ENCODE measurements at places on chromosomes 11 and 22. TPM values are rescaled to one million over a fixed set of nuclear protein-coding genes. Genes with fewer than 3 reads are reported as not detected.

TYMP gene
- 68.8 TPM for total RNA-seq

NUDT8 gene
- 8.2 TPM for total RNA-seq

OR52E8 gene
- total RNA-seq: not detected

DNA sequence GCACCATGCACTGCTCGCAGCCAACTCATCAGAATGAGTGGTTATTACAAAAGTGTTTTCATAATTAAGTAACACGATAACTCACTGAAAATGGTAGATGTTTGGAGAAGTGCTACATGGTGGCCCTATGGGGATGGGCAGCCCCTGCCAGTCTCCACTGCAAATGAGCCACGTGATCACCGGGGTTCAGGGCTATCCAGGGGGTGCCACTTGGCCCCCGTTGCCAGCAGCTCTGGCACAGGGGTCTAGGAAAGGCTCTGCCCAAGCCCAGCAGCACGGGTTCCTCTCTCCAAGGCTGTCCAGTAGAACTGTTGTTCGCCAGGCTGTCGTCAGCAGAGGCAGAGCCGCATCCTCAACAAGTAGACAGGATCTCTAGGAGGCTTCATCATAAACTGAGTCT lies 382.1 kb upstream of the B3GAT1 start:
- DNase-seq: no peak

DNA sequence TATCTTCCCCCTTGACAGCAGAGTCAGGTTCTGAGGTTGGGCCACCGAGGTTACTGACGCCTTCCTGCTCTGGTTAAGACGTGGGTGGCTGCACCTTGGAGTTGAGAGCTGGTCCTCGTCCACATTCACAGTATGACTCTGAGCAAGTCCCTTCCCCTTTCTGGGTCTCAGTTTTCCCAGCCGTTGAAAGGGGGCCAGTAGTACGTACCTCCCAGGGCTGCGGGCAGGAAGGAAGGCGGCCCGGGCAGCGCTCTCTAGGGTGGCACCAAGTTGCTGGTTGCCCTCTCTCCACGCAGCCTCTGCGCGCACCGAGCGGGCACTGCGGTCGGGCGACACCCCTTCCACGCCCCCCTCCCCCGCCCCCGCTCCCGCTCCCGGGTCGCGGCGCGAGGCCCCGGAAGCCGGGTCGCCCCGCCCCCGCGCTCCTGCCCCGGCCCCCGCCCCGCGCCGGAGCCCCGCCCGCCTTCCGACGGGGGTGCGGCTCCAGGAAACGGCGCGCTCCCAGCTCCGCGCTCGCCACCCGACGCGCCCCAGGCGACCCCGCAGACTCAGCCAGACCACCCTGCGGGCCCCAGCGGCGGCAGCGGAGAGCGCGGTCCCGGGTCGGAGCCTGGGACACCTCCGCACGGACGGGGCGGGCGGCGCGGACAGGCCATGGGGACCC lies at the start of gene EHBP1L1:
TSS of gene EHBP1L1 (plus strand) at position 486 of the 664 bp plus-strand sequence. CDS start 250 bp downstream, outside the sequence.
- peak; percentile 57 for DNase-seq

DNA sequence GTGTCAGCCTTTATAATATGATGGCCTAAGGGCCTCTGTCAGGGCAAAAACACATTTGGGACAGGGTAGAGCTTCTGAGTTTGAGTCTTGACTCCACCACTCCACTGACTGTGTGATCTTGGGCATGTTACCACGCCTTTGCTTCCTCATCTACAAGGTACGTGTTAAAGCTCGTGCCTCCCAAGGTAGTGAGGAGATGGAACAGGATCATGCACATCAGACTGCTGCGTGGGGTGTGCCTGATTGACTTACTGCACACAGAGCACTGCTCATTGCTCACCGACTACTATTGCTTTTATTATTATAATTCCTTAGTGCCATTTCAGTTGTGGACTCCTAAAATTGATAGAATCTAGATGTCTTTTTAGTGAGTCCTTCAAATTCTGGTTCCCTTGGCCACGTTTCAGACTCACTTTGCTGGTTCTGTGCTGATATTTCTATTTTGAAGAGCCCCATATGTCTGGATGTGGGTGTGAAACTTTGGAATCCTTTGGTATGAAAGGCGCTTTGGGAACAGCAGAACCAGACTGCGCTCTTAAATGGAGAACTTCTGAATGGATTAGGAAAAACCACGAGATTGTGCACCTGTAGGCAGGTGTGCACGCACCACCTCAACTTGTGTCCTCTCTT lies 44.1 kb upstream of the RAB1B start:
- no peak for DNase-seq

DNA sequence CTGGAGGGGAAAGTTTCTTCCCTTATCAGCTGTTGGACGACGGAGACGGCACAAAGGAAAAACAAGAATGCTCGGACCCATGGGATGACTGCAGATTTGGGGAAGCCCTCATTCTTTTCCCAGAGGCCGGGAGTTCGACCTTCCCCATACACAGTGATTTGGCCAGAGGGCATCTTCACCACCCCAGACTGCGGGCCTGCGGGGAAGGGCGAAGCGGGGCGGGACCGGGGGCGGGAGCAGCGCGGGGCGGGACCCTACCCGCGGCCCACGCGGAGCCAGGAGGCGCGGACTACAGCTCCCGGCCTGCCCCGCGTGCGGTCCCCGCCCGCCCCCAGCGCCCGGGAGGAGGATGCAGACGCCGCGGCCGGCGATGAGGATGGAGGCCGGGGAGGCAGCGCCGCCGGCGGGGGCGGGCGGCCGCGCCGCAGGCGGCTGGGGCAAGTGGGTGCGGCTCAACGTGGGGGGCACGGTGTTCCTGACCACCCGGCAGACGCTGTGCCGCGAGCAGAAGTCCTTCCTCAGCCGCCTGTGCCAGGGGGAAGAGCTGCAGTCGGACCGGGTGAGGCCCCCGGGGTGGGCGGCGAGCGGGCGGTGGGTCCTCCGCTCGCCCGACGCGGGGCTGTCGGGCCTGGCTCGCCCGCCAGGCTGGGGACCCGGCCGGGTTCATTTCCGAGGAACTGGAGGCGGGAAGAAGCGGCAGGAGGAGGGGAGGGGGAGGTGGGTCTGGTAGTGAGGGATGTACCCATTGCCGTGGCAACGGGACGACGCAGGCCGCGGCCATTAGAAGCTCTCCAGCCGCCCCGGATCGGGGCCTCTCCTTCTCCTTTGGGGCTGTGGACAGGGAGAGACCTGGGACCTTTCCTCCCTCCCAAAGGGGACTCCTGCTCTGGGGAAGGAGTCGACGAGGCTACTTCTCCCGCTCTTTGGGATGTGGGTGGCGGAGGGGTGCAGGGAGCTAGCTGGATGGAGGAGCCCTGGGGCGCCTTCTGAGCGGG lies at the start of gene KCTD17:
TSS of gene KCTD17 (plus strand) at position 352 of the 995 bp plus-strand sequence. CDS start at position 371, 19 bp downstream.
- DNase-seq: peak; percentile 11

- no peak for DNase-seq
Measured at GRCh38 chr22:29320546-29320945, 5.0 kb upstream of the RASL10A start.

DNA sequence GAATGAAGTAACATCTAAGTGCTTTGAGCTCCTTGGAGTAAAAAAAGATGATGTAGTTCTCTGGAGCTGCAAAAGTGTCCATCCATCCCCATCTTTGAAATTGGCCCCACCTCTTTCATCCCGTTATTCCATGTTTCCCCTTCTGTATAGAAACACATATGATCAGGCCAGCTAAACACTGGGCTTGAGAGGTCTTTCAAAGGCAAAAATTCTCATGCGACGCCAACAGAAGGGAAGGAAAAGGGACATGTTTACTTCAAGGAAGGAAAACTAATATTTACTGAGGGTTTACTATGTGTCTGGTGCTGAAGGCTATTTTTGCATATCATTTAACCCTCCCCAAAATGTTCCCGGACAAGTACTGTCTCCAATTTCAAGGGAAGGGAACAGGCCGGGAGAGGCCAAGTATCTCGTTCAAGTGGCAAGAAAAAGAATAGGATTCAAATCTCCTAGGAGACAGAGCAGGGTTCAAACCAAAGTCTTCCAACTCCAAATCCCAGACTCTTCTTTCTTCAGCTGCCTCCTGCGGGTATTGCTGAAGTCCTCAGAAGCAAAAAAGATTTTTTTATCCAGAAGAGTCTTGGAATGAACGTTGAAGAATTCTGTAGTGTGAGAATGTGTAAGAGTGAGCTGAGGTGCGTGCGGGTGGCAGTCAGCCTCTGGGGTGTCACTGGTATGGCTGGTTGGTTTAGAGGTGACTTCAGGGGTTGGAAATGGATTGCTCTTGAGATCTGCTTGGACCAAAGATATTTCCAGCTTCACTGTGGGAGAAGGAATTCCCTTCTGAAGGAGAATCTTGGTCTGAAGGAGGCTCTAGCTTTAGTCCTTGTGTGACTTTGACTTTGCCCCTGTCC lies 10.1 kb downstream of the TECTA start:
- no peak for DNase-seq

DNA sequence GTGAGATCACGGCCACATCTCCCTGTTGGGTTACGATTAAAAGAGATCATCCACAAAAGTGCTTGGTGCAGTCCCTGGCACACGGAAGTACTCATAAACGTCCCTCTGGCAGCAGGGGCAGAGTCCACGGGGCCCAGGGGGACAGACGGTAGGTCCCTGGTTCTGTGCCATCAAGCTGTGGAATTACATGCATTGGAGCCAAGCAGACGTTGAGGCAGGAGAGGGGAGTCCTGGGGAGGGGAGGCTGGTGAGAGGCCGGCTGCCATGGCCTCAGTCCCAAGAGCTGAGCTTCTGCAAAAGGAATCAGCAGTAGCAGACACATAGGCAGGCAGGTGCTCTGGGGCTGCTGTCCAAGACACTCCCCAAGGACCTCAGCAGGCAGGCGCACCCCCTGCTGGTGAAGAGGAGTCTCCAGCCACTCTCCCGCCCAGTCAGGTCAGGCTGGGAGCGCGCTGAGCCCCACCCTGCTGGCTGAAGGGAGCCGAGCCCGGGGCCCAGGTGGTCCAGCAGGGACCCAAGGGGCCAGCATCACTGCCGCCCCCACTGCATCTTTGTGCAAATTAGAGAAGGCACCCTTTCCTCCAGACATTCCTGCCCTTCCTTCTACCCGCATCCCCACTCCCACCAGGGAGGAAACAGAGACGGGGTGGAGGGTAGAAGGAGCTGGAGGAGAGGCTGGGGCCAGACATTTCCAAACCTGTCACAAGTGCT lies 7.6 kb upstream of the KCTD17 start:
- peak; percentile 57 for DNase-seq

DNA sequence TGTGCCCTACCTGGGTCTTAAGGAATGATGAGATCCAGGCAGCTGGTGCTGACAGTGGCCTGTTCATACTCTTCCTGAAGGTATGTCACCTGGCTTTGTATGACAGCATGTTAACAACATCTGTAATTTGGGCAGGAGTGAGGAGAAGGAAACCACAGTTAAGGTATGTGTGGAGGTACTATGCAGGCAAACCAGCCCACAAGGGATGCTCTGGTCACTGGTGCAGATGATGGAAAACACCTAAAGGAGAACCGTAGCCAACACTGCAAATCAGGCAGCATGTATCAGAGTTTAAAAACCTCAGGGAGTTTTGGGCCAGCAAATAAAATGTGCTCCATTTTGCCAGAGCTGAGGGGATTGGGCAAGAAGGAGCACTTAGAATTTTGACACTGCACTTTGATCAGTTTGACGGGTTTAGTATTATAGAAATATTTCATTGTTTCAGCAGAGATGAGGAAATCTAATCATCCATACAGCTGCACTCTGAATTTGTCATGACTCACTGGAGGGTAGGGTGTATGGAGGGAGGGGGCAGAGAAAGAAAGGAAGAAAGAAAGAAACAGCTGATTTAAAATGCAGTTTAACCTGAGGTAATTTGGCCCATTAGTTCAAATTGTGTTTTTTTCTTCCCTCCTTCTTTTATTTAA lies 260.9 kb downstream of the KIRREL3 start:
- DNase-seq: peak; percentile 11

GRCh38 chr11:82871646-82872045 lies 28.6 kb downstream of the PRCP start:
- no peak for DNase-seq

- DNase-seq: no peak
Measured at GRCh38 chr11:62152245-62153086, 28.7 kb downstream of the INCENP start.

- DNase-seq: no peak
Measured at GRCh38 chr11:111761036-111761435, 5.2 kb downstream of the PPP2R1B start.

DNA sequence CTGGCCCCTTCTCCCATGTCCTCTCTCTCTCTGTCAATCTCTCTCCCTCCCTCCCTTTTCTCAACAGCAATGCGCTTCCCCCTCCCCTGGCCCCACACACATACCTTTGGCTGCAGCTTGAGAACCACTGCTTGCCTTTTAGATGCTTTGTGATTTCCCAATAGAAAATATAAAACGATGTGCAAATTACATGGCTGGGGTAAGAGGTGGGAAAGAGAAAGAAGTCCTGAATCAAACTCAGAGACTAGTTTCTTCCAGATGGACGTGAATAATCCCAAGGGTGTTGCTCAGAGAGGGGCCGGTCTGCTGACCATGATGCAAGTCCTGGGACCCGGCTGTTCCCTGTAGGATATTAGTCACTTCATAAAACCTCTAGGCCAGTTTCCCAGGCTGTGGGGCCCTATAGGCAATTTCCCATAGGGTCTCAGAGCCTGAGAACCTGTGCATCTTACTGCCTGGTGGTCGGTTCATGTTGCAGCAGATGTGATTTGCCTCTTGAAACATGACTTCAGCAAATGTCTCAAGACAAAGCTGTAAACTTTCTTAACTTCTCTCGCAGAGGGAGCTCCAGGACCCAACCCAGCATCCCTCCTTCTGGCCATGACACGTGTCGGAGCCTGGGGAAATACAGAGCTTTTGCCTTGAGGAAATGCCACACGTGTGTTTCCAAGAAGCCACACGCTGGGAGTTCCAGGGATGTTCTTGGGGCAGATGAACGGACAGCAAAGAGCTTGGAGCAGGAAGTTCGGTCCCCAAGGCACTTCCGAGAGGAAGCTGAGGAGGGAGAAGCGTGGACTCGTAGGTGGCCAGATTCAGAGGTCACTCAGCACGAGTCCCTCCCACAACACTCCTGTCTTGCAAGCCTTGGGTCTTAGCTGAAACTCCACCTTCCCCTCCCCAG lies 34.5 kb upstream of the ETS1 start:
- DNase-seq: peak; percentile 67

DNA sequence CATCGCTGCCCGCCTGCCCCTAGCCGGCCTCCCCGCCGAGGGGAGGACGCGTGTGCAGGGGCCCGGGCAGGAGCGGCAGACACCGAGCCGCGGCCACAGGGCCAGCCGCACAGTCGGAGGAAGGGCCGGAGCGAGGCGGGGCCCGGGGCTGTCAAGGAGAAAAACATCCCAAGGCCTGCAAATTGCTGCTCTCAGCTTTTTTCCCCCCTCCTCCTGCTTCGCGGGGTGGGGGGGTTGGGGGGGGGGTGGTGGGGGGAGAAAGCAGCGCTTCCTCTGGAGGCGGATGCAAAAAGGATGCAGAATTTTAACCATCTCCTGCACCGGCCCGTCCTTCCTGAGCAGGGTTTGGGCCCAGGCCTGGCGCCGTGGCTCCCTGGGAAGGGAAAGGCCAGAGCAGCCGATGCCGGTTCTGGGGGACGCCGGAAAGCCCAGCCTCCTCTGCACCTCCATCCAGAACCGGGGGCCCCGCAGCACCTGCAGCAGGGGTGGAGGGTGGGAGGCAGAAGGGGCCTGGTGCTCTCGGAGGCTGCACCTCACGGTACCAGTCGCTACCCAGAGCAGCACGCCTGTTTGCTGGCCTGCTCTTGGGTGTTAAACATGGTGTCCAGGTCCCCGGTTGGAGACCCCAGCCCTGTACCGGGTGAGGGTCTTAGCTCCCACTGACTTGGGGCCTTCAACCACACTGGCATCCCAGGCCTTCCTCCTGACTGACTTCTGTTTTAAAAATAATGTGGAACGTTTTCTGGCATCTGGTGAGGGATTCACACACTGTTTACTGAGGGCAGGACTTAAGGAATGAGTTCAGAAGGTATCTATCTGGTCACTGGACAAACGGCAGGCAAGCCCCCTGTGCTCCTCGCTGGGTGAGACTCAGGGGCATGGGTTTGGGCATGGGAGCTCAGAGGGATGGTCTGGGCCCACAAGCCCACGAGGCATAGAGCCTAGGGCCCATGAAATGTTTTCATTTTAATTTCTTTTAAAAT lies 77.4 kb upstream of the WNT7B start:
- DNase-seq: no peak

All from renal cortical epithelial cell (primary cell).